Stimulated activated CD8-positive, alpha-beta memory T cell treated with anti-CD3 and anti-CD28 coated beads, Interleukin-2, amount 100 ng/mL, for 1 hour (primary cell): ENCODE measurements at places on chromosomes 7 and 10.

GRCh38 chr7:33410266-33410665, 280.9 kb downstream of the BBS9 start:
- DNase-seq = no peak

DNA sequence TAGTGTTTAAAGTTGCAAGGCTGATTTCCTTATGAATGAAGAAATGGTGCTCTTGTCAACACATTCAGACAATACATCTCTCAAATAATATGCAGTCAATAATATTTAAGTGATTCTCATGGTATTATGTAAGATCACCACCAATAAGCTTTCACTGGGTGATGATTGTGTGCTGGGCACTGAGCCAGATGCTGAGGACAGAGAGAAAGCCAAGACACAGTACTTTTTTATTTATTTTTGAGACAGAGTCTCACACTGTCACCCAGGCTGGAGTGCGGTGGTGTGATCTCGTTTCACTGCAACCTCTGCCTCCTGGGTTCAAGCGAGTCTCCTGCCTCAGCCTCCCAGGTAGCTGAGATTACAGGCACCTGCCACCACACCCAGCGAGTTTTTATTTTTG, 130.6 kb upstream of the LSM8 start:
- no peak for DNase-seq

GRCh38 chr10:100109670-100110069, 28.0 kb upstream of the CPN1 start:
- DNase-seq = no peak

DNA sequence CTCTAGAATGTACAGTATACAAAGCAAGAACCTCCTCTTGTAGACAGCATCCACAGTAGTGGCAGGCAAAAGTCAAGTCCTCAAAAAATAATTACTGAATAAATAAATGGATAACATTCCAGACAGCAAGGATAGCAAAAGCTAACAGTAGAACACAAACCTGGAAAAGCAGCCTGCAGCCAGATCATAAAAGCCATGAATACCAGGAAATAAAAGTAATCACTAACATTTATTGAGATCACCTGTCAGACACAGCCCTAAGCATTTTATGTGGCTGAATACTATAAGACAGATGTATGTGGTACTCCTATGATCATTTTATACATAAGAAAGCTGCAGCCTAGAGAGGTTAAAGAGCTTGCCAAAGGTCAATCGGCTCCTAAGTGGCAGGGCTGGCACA, 34.0 kb downstream of the CUL2 start:
- DNase-seq = no peak

DNA sequence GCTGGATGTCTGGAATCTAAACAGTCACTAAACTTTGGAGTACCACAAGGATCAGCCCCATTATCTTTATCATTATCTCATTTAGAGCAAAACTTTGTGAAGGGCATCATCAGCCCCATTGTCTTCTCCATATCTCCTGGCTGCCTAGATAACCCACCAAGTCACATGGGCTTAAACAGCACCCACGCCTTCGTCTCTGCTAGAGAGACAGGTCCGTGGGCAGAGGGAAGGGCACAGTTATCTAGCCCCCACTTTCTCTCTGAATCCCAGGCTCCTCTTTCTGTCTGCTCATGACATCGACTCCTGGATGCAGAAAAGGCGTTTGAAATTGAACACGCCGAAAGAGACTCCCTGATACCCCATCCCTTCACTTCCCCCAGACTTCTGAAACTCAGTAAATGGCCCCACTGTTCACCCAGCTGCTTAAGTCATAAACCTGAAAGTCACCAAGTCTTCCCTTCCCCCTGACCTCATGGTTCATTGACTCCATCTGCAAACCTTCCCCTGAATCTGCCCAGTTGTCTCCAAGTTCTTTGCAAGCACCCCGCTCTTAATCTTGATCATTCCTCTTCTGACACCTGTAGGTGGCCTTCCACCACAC, 20.9 kb upstream of the PARD3 start:
- DNase-seq = no peak

GRCh38 chr7:16933296-16934279, 51.8 kb upstream of the AGR3 start:
- DNase-seq = no peak

DNA sequence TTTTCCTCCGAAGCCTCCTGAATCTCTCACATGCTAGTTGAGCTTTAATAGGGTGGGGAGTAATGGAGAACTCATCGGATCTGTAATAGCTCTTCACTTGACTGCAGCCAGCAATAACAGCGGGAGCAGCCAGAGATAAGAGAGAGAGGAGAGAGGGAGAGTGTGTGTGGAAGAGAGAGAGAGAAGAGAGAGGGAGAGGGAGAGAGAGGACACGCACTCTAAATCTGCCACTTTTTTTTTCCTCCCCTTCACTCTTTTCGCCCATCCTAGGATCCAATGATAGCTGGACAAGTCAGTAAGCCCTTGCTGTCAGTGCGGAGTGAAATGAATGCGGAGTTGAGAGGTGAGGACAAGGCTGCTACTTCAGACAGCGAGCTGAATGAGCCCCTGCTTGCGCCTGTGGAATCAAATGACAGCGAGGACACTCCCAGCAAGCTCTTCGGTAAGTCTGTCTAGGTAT, 107.9 kb downstream of the POU6F2 start:
- no peak for DNase-seq

GRCh38 chr7:24755541-24756407, 1.5 kb downstream of the GSDME start:
- no peak for DNase-seq

DNA sequence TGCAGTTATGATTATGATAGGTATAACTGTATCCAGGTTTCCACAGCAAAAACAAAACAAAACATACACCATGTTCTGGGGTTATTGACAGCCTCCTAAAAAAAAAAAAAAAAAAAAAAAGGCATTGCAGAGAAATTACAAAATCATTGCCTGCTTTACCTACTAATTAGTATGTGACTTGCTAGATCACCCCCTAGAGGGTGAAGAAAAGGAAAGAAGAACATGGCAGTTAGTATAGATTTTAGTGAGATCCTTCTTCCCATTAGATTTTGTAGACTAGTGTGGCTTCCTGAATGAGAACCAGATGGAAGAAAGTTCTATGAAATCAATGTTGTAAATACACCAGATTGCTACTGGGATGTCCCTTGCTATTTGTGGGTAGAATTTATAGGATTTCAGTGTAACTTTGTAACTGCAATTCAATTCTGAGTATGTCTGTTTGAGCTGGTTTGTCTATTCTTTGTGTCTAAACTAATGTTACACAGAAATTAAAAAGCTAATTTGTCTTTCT, 24.0 kb upstream of the AGBL3 start:
- no peak for DNase-seq

DNA sequence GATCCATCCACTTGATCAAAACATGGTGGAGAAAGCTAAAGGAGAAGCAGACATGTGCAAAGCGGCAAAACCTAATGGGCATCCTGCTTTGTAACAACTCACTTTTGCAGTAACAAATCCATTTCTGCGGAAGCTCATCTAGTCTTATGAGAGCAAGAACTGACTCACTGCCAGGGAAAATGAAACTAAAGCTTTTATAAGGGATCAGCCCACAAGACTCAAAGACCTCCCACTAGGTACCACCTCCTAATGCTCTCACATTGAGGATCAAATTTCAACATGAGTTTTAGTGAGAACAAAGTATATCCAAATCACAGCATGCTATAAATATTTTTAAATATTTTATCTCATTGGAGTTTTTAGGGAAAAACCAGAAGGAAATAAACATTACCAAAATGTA, 120.1 kb upstream of the GNAI1 start:
- no peak for DNase-seq

DNA sequence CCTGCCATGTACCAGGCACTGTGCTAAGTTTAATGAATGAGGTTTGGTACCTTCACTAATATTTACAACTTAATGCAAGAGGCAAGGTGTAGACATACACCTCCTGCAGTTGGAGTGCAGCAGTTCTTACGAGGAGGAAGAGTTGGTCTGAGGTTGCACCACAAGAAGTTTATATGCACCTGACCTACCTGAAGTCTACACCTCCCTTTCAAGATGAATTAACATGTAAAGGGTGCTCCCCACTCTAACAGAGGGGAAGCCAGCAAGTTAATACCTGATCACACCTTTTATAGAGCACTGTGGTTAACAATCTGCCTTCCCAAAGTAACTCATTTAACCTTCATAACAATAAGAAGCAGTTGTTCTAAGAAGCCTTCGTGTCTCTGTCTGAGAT, 120.0 kb downstream of the LYZL1 start:
- DNase-seq = no peak

- no peak for DNase-seq
Observed at GRCh38 chr7:158956805-158957509, 100.6 kb downstream of the DYNC2I1 start.

DNA sequence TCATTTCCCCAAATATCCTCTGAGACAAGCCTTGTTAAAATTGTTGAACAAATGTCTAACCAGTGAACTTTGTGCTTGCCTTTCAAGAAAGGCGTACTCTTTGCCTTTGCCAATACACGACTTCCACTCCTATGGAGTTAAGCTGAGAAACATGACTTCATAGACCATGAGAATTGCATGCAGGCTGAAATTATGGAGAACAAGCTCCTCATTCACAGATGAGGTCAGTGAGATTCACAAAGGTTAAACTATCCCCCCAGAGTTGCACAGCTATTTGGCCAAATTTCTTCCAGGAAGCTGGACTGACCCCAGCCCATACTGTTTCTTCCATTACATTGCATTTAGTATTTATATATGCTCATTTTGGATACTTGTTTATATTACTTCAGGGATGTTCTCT, 221.4 kb upstream of the SEMA3C start:
- DNase-seq = no peak

DNA sequence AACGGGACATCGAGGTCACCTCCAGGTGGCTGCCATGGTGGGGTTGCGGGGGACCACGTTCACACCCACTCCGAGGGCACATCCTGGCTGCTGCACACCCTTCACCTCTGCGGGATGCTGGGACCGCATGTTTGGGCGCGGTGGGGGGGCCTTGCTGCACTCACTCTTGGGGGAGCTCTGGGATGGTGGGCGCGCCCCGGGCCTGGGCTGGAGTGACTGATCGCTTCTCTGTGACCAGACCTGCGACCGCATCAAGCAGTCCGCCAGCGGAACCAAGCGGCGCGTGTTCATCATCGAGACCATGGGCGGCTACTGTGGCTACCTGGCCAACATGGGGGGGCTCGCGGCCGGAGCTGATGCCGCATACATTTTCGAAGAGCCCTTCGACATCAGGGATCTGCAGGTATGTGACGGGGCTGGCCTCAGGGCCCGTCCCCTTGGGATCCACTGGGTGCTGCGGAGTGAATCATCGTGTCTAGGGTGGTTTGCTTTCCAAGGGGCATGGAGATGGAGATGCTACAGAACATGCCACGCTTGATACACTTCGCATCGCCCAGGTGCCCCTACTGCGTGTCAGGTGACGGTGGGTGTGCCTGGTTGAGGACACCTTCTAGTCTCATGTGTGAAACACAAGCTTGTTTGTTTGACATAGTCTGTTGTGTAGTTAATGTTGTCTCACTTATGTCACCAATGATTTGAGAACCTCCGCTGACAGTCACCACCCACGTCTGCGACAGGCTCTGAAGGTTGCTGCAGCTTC, 42.8 kb downstream of the PITRM1 start:
- no peak for DNase-seq

GRCh38 chr7:149624006-149624405, 126.4 kb upstream of the ZNF746 start:
- no peak for DNase-seq

GRCh38 chr10:98433881-98434732, 12.6 kb downstream of the HPS1 start:
- DNase-seq = no peak

DNA sequence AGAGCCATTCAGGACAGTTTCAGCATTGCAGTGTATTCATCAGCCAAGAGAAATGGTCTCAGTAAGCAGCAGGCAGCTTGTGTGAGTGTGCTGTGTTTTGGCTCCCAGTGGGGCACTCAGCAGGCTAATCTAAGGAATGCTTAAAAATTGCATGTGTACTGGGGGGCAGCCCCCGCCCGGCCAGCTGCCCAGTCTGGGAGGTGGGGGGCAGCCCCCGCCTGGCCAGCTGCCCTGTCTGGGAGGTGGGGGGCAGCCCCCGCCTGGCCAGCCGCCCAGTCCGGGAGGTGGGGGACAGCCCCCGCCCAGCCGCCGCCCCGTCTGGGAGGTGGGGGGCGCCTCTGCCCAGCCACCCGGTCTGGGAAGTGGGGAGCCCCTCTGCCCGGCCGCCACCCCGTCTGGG, 116.2 kb downstream of the GRID1 start:
- DNase-seq = no peak

DNA sequence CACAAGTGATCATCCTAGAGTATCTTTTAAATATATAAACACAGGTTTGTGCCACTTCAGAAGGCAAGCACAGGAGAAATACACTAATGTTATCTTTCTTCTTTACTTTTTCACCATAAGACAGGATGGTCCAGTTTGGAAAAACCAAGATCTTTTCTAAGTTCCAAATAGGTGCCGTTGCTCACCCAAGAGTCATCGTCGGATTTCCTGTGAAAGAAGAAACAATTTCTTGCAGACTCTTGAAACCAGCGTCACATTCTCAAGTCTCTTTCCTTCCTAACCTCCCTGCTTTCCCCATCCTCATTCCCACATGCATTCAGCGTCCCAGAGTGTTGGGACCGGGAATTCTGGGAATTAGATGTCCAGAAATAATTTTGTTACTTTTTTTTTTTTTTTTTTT, 42.8 kb upstream of the GSDME start:
- no peak for DNase-seq

DNA sequence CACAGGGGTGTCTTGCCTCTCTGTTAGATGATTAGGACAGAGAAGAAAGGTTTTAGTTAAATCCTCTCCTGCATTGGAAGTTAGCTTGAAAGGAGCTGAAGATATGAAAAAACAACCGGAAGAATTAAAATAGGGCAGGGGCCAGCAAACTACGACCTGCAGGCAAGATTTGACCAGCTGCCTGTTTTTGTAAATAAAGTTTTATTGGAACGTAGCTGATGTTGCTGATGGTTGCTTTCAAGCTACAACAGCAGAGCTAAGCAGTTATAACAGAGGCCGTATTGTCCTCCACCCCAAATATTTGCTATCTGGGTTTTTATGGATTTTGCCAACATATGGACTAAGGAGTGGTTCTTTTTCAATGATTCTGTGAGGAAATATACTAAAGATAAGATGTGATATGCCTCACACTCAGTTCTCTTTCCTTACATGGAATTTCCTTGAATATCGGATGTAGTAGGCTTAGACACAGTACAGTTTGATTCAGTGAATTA, 568.8 kb downstream of the PHTF2 start:
- no peak for DNase-seq

DNA sequence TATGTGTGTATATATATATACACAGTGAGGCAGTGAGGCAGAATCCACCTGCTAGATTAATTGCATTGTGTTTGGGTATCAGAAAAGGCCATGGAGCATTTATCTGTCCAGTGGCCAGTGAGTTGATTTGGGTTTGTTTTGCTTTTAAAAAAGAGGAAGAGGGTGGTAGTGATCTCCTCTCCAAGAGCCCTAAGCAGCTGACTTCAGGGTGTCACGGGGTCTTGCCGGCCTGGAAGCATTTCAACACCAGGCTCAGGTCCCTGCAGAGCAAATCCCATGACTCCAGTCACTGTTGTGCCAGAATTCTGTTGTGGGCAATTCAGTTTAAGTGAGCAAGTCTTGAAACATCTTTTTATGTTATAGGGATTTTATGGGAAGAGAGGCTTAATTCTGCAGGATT, 30.6 kb upstream of the GPNMB start:
- DNase-seq = no peak

GRCh38 chr7:42687211-42688055, 224.4 kb downstream of the C7orf25 start:
- DNase-seq = no peak

- DNase-seq = no peak
Observed at GRCh38 chr10:3025026-3025683, 42.2 kb upstream of the PFKP start.
